ENCODE measurements at places on chromosomes 5 and 9. TPM values are rescaled to one million over a fixed set of nuclear protein-coding genes. Genes with fewer than 3 reads are reported as not detected.

Gene ENTREP1
- not detected for total RNA-seq

Gene RLN2
- 0.25 TPM for total RNA-seq

Gene RLN1
- total RNA-seq, result not detected

Gene SLC38A9
- total RNA-seq, result 27.4 TPM

Gene OR13C3
- total RNA-seq, result not detected

Gene IFNA21
- not detected for total RNA-seq

Gene HTR1A
- total RNA-seq, result not detected

Measured in uterine smooth muscle cell (primary cell).